ENCODE measurements at places on chromosomes 7 and 10. TPM values are rescaled to one million over a fixed set of nuclear protein-coding genes. Genes with fewer than 3 reads are reported as not detected.

GIMAP6 gene
- not detected for total RNA-seq

OR2A42 gene
- not detected for total RNA-seq

CALCR gene
- total RNA-seq, result not detected

TSC22D4 gene
- 22.6 TPM for total RNA-seq

ZNF467 gene
- total RNA-seq, result 3.6 TPM

CDK5 gene
- 17.7 TPM for total RNA-seq

PKD1L1 gene
- under 0.01 TPM for total RNA-seq

CYP3A7 gene
- 0.07 TPM for total RNA-seq

TMEM196 gene
- not detected for total RNA-seq

CHST3 gene
- 18.8 TPM for total RNA-seq

WNT8B gene
- total RNA-seq, result not detected

ZNF398 gene
- 28.7 TPM for total RNA-seq

PDE6C gene
- total RNA-seq, result not detected

A1CF gene
- not detected for total RNA-seq

TMEM270 gene
- not detected for total RNA-seq

SLC26A5 gene
- total RNA-seq, result not detected

DGKI gene
- total RNA-seq, result under 0.01 TPM

CCL24 gene
- total RNA-seq, result not detected

ECD gene
- total RNA-seq, result 21.5 TPM

Measured in nasal cavity respiratory epithelium epithelial cell of viscerocranial mucosa (primary cell).